Adrenal gland (tissue), 19 donors: ENCODE measurements at places on chromosomes 13 and 19. TPM values are rescaled to one million over a fixed set of nuclear protein-coding genes. Genes with fewer than 3 reads are reported as not detected.

DNA sequence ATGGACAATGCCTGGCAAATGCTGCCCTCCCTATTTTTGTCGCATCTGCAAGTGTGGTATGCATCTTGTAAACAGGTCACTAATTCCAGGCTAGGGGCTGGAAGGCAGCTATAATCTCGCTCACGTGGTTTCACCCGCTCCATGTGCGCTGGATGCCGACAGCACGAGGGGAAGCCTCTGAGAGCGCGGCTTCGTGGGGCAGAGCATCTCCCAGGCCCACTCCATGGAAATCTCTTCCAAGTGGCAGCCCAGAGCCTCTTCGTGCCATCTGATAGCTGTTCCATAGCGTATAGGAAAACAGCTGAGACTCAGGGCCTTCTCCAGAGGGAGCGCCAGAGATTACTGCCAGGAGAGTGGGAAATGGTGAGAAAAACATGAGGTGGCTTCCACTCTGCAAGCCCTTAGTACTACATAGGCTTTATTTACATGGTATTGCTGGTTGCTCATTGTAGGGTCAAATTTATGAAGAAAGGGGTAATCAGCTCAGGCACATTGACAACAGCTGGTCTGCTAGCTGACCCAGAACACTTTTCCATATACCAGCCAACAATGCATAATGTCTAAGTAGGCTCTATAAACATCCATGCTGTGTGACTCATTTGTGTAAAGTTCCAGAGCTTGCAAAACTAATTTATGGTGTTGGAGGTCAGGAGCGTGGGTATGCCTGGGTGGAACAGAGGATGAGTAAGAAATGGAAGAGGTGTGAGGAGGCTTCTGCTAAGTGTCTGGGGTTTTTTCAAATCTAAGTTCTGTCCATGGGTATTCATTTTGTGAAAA lies 165.2 kb downstream of the SHISA2 start:
- no peak for DNase-seq
- no peak overlapping the region for H3K4me3 ChIP-seq
- no peaks in the 10 kb centered on the region for H3K36me3 ChIP-seq
- no peaks in the 10 kb centered on the region for H3K27me3 ChIP-seq

DNA sequence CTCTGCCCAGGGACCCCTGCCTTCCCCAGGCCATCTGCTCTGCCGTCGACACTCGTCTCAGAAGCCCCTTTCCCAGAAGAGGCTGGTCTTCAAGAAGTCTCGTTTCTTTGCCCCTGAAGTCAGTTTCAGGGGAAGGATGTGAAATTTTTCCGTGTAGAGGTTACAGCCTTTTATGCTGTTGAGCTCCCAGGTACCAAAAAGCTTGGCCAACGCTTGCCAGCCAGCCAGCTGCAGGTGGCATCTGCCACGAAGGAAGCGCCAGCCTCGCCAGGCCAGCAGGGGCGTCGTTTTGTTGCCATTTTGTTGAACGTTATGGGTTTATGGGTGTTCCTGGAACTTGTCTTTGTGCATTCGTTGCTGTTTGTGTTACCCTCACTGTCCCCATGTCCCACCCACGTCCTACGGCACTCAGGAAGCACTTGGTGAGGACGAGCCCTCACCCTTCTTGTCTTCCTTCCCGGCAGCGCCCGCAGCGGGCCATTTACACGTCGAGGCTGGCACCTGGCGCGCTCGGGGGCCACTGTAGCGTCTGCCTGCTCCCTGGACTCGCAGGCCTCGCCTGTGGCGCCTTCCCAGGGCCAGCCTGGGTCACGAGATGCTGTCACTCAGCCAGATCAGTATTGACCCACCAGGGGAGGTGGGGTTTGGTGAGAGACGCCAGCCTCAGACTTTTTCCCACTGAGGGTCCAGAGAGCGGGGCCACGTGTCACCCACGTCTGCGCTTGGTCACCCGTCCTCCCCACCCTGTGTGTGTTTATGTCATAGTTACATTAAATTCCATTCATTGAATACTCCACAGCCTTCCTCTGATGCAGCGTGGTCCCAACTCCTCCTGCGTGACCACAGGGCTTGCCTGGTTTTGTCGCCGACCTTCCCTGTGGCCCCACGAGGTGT lies 37.1 kb downstream of the AP1M1 start:
- no peak for DNase-seq
- H3K4me1 ChIP-seq: no peaks in the 10 kb centered on the region
- H3K27me3 ChIP-seq: no peaks in the 10 kb centered on the region
- no peak overlapping the region for H3K4me3 ChIP-seq
- H3K36me3 ChIP-seq: no peaks in the 10 kb centered on the region

- no peaks in the 10 kb centered on the region for H3K27me3 ChIP-seq
- H3K4me3 ChIP-seq: no peak overlapping the region
- no peak for DNase-seq
- H3K27ac ChIP-seq: no peak overlapping the region
- H3K36me3 ChIP-seq: no peaks in the 10 kb centered on the region
These were observed 242.4 kb downstream of the RGCC start for GRCh38 chr13:41699759-41700158.

DNA sequence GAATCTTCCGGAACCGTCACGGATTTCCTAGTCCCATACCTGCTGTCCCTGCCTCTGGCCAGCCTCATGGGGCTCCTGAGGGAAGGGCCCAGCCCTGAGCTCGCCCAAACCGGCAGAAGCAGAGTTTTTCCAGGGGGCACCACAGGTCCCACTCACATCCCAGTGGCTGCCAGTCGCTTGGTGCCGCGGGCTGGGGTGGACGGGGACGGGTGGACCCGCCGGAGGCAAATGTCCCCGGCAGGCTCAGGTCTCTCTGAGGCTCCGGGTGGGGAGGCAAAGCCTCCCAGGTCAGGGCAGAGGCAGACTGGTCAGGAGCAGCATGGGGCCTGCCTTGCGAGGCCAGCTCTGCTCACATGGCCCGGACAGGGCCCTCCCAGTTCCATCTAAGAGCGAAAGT lies 24.8 kb downstream of the ADPRHL1 start:
- H3K36me3 ChIP-seq: no peaks in the 10 kb centered on the region
- H3K4me3 ChIP-seq: no peak overlapping the region
- no peaks in the 10 kb centered on the region for H3K27me3 ChIP-seq
- DNase-seq: no peak
- H3K27ac ChIP-seq: no peak overlapping the region

DNA sequence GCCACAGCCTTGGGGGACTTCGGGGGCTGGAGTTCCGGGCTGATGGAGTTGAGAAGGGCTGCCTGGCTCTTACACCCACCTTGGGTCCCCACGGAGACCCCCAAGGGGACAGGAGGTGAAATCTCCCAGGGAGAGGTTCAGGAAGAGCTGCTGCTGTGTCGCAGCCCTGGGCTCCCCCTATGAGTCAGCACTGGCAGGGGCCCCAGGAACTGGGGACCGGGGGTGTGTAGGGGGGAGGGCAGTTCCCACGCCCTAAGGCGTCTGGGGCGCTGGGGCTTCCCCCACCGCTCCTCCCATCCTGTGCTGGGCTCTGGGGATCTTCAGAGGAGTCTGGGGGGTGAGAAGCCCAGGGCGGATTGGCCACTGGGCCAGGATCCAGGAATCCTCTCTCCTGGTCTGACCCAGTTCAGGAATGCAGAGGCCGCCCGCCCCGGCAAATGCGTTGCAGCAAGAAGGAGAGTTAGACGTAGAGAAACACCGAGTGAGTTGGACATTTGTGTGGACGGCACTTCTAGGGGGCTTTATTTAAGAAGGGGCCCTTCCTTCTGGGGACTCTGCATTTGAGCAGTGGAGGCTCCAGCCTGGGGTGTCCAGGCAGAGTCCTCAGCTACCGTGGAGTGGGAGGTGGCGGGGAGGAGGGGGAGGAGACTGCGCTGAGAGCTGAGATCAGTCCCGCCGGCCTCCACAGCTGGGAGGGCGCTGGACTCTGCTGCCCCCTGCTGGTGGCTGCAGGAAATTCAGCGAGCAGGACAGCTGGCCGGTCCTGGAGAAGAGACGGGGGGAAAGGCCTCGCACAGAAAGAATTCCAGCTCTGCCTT lies 15.0 kb upstream of the NANOS3 start:
- H3K36me3 ChIP-seq: no peaks in the 10 kb centered on the region
- peaks cover 10% of the 10 kb centered on the region for H3K4me1 ChIP-seq
- DNase-seq: peak; percentile 94
- peaks cover 5% of the 10 kb centered on the region for H3K27me3 ChIP-seq

- no peaks in the 10 kb centered on the region for H3K27me3 ChIP-seq
- no peak overlapping the region for H3K4me3 ChIP-seq
- DNase-seq: no peak
- H3K4me1 ChIP-seq: no peaks in the 10 kb centered on the region
These were observed 12.3 kb downstream of the MEF2B start for GRCh38 chr19:19157808-19158207.

DNA sequence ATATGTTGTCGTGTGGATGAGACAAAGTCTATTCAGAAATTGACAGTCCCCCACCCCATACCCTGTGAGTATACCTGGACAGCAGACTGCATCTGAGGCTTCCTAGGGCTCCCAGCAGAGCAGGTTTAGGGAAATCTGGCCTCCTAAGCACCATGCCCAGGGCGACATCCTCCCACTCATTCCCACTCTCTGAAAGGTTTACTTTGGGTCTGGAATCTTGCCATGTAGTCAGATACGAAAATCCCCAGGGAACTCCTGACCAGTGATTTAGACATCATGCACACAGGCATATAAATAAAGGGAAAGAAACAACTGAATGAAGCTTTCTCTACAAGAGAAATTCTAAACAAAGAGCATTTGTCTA lies 717 bp upstream of the NALCN start:
- no peak overlapping the region for H3K27ac ChIP-seq
- H3K4me1 ChIP-seq: peaks cover 5% of the 10 kb centered on the region
- no peaks in the 10 kb centered on the region for H3K36me3 ChIP-seq

GRCh38 chr13:46369506-46370277 lies 17.4 kb downstream of the RUBCNL start:
- no peaks in the 10 kb centered on the region for H3K4me1 ChIP-seq
- DNase-seq: no peak
- no peak overlapping the region for H3K4me3 ChIP-seq
- no peaks in the 10 kb centered on the region for H3K27me3 ChIP-seq
- no peak overlapping the region for H3K27ac ChIP-seq

- no peak overlapping the region for H3K4me3 ChIP-seq
- DNase-seq: no peak
- H3K4me1 ChIP-seq: no peaks in the 10 kb centered on the region
- no peak overlapping the region for H3K27ac ChIP-seq
- H3K27me3 ChIP-seq: no peaks in the 10 kb centered on the region
These were observed 40.9 kb downstream of the ATP7B start for GRCh38 chr13:51970349-51970748.

The POGLUT2 gene
- 6.1 TPM for polyA plus RNA-seq

The SULT2B1 gene
- 0.24 TPM for polyA plus RNA-seq

The CAMSAP3 gene
- 18.9 TPM for polyA plus RNA-seq
